ENCODE measurements at places on chromosomes 2 and 18.

DNA sequence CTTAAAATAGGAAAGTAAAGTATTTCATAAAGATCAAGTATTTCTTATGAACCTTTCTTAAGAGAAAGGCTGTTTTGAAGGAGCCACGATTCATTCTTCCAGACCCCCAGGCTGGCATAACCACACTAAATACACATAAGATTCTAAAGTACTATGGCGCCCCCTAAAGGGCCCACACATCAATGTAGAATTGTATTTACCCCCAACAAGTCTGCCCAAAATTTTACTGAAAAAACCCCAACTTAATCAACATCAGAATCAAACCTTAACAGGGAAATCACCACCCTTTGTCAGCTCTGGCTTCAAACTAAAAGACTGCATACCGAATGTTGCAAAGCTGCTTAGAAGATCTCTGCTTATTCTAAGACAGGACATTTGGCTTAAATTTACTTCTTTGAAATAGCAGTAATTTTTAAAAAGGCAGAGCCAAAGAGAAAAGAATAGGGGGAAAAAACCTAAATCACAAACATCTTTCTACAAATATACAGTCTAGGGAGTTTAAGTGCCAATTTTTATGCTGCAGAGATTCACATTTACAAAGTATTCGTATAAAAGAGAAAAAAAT, 20.4 kb upstream of the BCL2 start:
- no peak for DNase-seq

GRCh38 chr2:165718610-165719210, 75.3 kb downstream of the GALNT3 start:
- DNase-seq = no peak

DNA sequence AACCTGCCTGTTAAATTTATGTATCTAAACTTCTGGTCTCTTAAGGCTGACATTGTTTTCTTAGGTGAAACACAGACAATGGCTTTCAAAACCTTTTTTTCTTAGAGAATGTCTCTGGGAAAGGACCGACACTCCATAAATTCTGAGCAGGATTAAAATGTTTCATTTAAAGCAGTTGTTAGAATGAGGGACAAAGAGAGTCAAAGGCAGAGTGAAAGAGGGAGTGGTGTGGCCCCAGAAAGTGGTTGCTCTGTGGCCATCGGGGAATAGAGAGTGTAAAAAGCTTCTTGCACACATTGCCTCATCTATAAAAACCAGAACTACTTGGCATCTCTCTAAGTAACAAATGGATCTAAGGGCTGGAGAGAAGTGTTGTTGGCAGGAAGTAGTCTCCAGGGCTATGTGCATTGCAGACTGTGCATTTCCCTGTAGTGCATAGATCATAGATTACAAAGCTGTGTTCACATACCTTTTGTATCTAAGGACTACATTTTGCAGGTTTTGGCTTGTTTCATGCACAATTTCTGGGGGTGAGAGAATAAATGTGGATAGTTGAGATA, 3.6 kb downstream of the RPRM start:
- DNase-seq = no peak

DNA sequence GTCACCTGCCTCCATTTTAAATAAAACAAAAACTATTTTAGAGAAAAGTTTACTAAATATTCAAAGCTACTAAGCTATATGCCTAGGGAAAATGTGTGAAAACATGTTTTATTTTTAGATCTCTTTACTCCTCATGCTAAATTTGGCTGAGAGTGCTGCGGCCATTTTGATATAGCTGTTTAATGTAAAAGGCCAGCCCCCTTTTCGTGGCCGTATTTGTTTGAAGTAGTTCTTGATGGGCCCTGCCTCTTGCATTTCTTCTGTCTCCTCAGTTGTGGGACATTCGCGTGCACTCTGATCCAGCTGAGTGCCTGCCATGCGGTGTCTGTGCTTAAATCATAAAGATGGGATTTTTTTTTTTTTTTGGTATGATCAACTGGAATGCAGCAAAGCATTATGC, 64.0 kb downstream of the ZNF407 start:
- no peak for DNase-seq

DNA sequence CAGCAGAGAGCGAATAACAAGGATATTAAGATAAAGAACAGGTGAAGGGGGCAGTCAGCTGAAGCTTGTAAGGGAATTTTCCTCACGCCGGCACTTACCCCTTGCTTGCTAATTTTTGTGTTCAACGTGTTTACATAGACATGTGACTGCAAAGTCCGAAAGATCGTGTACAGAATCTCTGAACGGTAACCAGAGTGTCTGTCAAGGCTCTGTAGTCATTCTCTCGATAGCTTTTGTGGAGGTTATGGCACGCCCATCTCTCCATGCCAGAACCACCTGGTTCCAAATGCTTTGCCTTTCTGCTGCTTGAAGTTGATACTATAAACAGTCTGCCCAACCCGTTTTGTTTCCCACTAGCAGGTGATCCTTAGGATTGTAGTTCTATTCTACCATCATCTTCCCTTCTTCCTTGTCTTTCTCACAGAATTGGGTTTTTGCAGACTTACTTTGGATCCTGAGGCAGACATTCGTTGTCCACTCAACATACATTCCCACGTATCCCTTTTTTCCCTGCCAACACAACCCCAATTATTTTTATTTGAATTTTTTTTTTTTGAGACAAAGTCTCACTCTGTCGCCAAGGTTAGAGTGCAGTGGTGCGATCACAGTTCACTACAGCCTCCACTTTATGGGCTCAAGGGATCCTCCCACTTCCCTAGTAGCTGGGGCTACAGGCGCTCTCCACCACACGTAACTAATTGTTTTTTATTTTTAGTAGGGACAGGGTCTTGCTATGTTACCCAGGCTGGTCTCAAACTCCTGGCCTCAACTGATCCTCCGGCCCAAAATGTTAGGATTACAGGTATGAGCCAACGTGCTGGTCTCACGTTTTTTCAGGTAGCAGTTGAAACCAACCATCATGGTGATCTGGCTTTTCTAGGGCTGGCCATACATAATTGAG, 1.3 kb upstream of the USP34 start:
- no peak for DNase-seq
